ENCODE measurements at places on chromosomes 11 and 22.

DNA sequence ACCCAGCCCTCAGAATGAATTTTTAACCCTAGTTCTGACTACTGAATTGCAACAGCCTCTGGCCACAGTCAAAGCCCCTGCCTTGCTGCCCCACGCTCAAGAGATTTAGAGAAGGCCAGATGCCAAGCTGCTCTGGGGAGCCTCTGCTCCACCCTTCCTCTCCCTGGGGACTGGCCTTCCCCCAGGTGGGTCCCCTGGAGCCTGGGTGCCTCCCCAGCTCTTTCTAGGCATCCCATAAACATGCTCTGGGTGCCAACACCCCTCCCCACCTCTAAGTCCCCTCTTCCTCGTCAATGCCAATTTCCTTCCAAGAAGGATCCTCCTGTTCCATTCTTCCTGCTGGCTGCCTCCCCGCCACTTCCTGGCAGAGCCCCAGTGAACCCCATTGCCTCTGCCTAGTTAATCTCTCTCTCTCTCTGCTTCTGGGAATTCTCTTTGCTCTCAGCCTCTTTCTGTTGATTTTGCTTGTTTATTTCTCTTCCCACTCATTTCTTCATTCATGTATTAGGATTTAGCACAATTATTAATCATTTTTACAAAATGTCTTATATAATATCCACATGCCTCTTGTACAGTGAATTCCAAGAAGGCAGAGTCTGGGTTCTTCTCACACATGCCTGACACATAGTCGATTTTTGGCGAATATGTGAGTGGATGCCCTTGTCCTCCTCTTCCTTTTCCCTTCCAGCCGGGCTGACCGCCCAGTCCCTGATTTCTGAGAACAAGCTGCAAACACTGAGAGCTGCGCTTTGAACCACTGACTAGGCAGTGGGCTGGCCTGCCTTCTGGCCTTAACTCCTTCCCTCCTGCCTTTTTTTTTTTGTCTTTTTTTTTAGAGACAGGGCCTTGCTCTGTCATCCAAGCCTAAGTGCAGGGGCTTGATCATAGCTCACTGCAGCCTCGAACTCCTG lies 17.5 kb downstream of the UQCR10 start:
- DNase-seq, result no peak

DNA sequence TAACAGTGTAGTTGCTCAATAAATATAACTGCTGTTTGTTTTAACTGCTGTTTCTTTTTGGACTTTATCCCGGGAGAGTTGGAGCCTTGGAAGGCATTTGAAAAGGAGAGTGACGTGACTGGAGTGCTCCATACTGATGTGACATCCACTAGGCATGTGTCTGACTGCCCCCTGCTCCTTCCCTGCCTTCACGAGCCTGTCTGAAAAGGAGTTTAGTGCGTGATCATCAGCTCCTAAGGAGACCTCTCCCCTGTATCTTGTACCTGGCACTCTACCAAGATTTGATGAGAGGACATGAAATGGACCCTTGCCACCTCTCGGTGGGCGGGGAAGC lies 22.9 kb downstream of the ZBTB16 start:
- DNase-seq, result no peak

DNA sequence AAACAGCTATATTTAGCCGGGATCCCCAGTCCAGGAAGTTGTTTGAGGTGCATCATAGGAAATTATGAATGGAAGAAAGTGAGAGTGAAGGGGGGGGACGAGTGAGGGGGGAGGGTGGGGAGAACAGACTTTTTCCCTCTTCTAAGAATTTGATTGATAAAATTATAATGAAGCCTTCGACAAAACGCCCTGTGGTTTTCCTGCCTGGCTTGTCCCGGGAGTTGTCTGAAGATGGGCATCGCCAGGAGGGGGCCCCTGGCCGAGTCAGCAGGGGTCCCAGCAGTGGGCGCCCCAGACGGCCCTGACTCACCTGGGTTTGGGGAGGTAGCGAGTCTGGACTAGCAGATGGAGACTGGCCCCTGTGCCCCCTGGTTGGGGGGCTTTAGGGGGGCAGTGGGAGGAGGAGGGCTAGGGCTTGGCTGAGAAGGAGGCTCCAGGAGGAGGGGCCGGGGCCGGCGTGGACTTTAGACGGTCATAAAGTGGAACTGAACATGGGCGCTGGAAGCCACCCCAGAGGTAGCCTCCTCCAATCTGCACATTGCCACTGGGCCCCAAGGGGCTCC lies 336 bp upstream of the LIF start:
- DNase-seq, result no peak

GRCh38 chr11:126716456-126717083 lies 284.0 kb downstream of the KIRREL3 start:
- DNase-seq, result peak; percentile 29

- DNase-seq, result no peak
Observed at GRCh38 chr11:60987577-60988277, 16.2 kb downstream of the CD6 start.

GRCh38 chr22:39675947-39676346 lies 105.4 kb downstream of the CACNA1I start:
- DNase-seq, result no peak

- no peak for DNase-seq
Observed at GRCh38 chr22:30611197-30611596, 4.2 kb downstream of the TCN2 start.

GRCh38 chr11:44608991-44609782 lies 43.7 kb downstream of the CD82 start:
- peak; percentile 53 for DNase-seq

GRCh38 chr22:39524753-39525657 lies 4.6 kb downstream of the ATF4 start:
- DNase-seq, result no peak

DNA sequence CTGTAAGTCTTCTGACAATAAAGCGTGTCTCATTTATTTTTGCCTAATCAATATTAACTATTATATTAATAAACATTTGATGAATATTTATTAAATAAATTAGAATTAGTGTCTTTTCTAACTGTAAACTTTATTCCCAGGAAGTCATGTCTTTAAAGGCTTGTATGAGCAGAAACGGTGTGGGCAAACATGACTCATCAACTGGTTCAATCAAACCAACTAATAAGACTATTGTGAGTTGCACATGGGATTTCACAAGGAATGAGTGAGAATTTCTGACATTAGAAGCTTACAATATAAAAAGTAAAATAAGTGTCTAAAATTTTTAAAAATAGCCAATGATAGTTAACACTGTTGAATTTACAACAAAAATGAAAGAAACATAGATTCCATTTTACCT lies 259.2 kb upstream of the CTSC start:
- DNase-seq, result no peak

- DNase-seq, result no peak
Observed at GRCh38 chr11:129694538-129694937, 121.1 kb upstream of the TMEM45B start.

GRCh38 chr11:83249972-83250593 lies 36.1 kb downstream of the CCDC90B start:
- DNase-seq, result no peak
